ENCODE measurements at places on chromosomes 2 and 18. TPM values are rescaled to one million over a fixed set of nuclear protein-coding genes. Genes with fewer than 3 reads are reported as not detected.

DNA sequence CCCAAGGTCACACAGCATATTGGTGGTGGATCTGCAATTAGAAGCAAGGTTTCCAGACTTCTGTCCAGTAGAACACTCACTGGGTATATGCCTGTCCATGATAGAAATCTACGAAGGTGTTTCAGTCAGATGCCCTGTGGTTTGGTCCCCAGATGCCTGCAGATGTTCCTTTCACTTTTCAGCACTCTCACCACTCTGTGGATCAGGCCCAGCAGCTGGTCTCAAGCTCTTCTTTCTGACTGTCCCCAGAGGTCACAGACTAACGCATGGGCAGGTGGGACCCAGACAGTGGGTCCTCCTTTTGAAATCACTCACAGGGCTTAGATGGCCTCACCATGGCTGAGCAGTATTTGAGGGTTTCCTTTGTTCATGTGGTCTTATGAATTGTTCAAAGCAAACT is 376.5 kb downstream of the ALK start:
- no peaks in the 10 kb centered on the region for H3K36me3 ChIP-seq
- no peak overlapping the region for H3K4me3 ChIP-seq
- H3K27ac ChIP-seq = no peak overlapping the region
- no peak for DNase-seq
- no peaks in the 10 kb centered on the region for H3K4me1 ChIP-seq
- H3K27me3 ChIP-seq = peaks cover 9% of the 10 kb centered on the region

DNA sequence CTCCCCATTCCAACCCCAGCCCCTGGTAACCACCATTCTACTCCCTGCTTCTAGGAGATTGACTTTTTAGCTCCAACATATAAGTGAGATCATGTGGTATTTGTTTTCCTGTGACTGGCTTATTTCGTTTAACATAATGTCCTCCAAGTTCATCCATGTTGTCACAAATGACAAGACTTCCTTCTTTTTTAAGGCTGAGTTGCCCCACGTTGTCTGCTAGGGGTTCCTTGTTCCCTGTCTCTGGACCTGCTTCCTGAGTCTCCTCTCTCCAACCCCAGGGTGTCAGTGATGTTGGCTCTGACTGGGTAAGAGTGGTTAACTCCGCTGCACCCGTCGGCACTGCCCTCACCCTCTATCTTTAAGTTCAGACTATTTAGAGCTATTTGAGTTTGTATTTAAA is 175.2 kb downstream of the SH3RF3 start:
- peaks cover 5% of the 10 kb centered on the region for H3K4me1 ChIP-seq
- no peaks in the 10 kb centered on the region for H3K36me3 ChIP-seq
- no peak overlapping the region for H3K27ac ChIP-seq
- H3K27me3 ChIP-seq = peaks cover 20% of the 10 kb centered on the region
- no peak overlapping the region for H3K4me3 ChIP-seq
- DNase-seq = no peak

DNA sequence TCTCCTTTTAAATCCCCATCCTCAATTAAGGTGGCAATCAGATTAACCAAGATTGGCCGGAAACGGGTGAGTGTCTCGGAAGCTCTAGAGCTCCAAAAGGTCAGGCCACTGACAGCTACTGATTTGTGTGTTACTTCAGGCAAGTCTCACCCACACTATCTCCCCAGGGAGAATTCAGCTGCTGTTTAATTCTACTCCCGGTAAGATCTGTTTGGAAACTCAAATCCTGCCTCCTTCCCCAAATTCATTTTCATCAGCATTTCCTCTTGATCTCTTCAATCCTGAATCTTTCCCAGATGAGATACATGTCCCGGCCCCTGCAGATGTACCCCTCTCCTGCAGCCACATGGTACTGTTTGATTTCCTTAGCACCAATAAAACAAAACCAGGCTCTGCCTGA is 34.9 kb downstream of the EFR3B start:
- DNase-seq = no peak
- peaks cover 27% of the 10 kb centered on the region for H3K27me3 ChIP-seq
- no peaks in the 10 kb centered on the region for H3K36me3 ChIP-seq
- H3K4me3 ChIP-seq = no peak overlapping the region
- H3K4me1 ChIP-seq = no peaks in the 10 kb centered on the region

The TXNDC2 gene
- total RNA-seq = not detected

GRCh38 chr2:41879235-41879916 is 168.4 kb upstream of the PKDCC start:
- H3K4me3 ChIP-seq = no peak overlapping the region
- no peak overlapping the region for H3K27ac ChIP-seq
- no peaks in the 10 kb centered on the region for H3K36me3 ChIP-seq
- H3K27me3 ChIP-seq = peaks cover 21% of the 10 kb centered on the region
- H3K4me1 ChIP-seq = no peaks in the 10 kb centered on the region
- DNase-seq = no peak

The TCF23 gene
- not detected for total RNA-seq

The MC2R gene
- total RNA-seq = not detected

- no peak overlapping the region for H3K4me3 ChIP-seq
- H3K36me3 ChIP-seq = no peaks in the 10 kb centered on the region
- H3K27ac ChIP-seq = no peak overlapping the region
These were observed 130.6 kb upstream of the ZNF236 start for GRCh38 chr18:76691800-76692199.

GRCh38 chr2:74267068-74267467 is 68.7 kb downstream of the MTHFD2 start:
- H3K27ac ChIP-seq = peak overlapping the region; percentile 85
- peaks cover 31% of the 10 kb centered on the region for H3K4me1 ChIP-seq
- H3K4me3 ChIP-seq = no peak overlapping the region
- DNase-seq = peak; percentile 80
- no peaks in the 10 kb centered on the region for H3K27me3 ChIP-seq

GRCh38 chr2:31014516-31014915 is 123.7 kb downstream of the GALNT14 start:
- no peaks in the 10 kb centered on the region for H3K36me3 ChIP-seq
- H3K4me1 ChIP-seq = no peaks in the 10 kb centered on the region
- H3K4me3 ChIP-seq = no peak overlapping the region
- DNase-seq = no peak
- H3K27ac ChIP-seq = no peak overlapping the region

DNA sequence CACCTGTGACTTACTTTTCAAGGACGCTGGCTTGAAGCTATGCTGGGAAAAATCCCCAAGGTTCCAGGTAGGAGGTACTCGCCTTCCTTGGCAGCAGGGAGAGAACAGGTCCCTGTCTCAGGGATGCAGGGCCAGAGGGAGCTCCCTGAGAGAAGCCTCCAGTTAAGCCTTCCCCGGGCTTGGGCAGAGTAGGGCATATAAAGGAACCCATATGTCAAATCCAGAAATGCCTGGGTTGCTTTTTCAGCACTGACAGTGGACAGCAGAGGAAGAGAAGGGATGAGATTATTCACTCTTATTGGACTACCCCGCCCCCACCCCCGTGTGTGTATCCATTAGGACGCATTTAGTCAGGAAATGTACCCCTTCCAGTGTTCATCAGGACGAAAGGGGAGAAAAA is 89.3 kb upstream of the TEX51 start:
- no peak for DNase-seq
- no peak overlapping the region for H3K27ac ChIP-seq
- no peaks in the 10 kb centered on the region for H3K36me3 ChIP-seq
- H3K27me3 ChIP-seq = peaks cover 8% of the 10 kb centered on the region
- H3K4me1 ChIP-seq = no peaks in the 10 kb centered on the region
- H3K4me3 ChIP-seq = no peak overlapping the region

DNA sequence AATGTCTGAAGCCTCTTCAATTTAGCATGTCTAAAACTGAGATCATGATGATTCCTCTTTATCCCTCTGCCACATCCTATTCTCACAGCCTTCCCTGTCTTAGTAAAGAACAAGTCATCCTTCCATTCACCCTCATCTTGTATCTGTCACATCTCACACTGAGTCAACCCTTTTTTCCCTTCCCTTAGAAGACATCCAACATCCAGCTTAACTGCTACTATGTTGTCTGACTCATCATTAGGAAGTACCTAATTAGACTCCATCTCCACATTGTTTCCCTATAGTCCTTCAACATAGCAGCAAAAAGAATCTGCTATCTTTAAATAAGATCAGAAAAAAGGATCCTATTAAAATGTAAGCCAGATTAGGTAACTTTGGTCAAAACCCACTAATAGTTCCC is 85.2 kb upstream of the GRB14 start:
- H3K4me3 ChIP-seq = no peak overlapping the region
- no peaks in the 10 kb centered on the region for H3K4me1 ChIP-seq
- H3K27me3 ChIP-seq = no peaks in the 10 kb centered on the region
- H3K36me3 ChIP-seq = no peaks in the 10 kb centered on the region
- H3K27ac ChIP-seq = no peak overlapping the region

GRCh38 chr2:173681881-173682650 is 283.1 kb downstream of the SP3 start:
- H3K4me1 ChIP-seq = no peaks in the 10 kb centered on the region
- H3K27ac ChIP-seq = no peak overlapping the region
- DNase-seq = no peak
- no peaks in the 10 kb centered on the region for H3K36me3 ChIP-seq
- peaks cover 7% of the 10 kb centered on the region for H3K27me3 ChIP-seq
- H3K4me3 ChIP-seq = no peak overlapping the region

- peaks cover 12% of the 10 kb centered on the region for H3K4me1 ChIP-seq
- H3K27ac ChIP-seq = no peak overlapping the region
- DNase-seq = no peak
These were observed 38.4 kb upstream of the GMCL1 start for GRCh38 chr2:69791045-69791444.

- DNase-seq = no peak
- peaks cover 3% of the 10 kb centered on the region for H3K36me3 ChIP-seq
- H3K27me3 ChIP-seq = no peaks in the 10 kb centered on the region
- peaks cover 24% of the 10 kb centered on the region for H3K4me1 ChIP-seq
These were observed 11.8 kb downstream of the PLEKHM3 start for GRCh38 chr2:208013285-208014178.

DNA sequence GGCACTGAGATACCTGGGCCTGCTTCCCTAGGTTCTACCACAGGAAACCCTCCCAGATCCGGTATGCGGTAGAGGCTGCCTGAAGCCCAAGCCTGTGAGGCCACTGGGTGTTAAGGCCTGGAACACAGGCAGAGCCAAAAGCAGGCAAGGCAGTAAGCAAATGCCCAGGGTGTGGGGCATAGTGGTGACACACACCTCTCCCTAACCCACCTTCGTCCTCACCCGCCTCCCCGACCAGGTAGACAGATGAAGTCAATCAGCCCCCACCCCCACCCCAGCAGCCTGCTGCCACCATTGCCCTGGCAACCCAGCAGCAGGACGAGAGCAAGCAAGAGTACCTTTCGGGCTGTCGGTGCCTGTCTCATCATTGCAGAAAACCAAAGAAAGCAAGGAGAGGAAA is 6.1 kb downstream of the DCTN1 start:
- no peaks in the 10 kb centered on the region for H3K27me3 ChIP-seq
- H3K36me3 ChIP-seq = peaks cover 33% of the 10 kb centered on the region
- H3K4me3 ChIP-seq = no peak overlapping the region
- no peak overlapping the region for H3K27ac ChIP-seq

GRCh38 chr18:26519114-26519513 is 29.2 kb downstream of the KCTD1 start:
- no peak overlapping the region for H3K4me3 ChIP-seq
- H3K27me3 ChIP-seq = no peaks in the 10 kb centered on the region
- no peak for DNase-seq
- H3K36me3 ChIP-seq = no peaks in the 10 kb centered on the region

- H3K27me3 ChIP-seq = peaks cover 12% of the 10 kb centered on the region
- H3K4me1 ChIP-seq = no peaks in the 10 kb centered on the region
- no peak for DNase-seq
- H3K4me3 ChIP-seq = no peak overlapping the region
- H3K36me3 ChIP-seq = no peaks in the 10 kb centered on the region
These were observed 29.2 kb upstream of the PPP4R1 start for GRCh38 chr18:9643549-9643948.

The PIEZO2 gene
- not detected for total RNA-seq

DNA sequence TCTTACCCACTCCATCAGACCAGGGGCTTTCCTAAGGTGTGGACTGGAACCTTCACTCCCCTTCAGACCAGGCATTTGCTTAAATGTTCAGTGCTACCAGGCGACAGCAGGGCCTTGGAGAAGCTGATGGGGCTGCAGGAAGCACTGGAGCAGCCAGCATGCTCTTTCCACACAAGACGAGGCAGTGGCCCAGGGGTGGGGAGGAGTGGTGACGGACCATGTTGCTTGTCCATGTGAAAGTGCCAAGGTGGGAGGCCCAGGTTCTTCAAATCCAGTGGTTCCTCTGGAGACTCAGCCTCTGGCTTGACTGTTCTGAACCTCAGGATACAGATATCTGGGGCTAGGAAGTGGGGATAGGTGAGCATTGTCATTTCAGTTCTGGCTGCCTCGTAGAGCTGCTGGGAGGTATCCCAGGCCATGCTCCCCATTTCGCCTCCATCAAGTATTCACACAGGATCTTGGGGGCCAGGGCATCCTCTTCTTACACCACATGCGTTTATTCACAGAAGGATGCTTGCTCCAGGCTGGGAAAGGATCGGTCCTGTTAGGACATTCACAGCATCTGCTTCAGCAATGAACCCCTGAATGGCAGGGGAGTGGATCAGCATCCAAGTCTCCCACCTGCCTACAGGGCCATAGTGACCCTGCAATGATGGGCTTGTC is 62.2 kb downstream of the SFXN5 start:
- H3K4me3 ChIP-seq = no peak overlapping the region
- no peaks in the 10 kb centered on the region for H3K36me3 ChIP-seq
- no peaks in the 10 kb centered on the region for H3K4me1 ChIP-seq

DNA sequence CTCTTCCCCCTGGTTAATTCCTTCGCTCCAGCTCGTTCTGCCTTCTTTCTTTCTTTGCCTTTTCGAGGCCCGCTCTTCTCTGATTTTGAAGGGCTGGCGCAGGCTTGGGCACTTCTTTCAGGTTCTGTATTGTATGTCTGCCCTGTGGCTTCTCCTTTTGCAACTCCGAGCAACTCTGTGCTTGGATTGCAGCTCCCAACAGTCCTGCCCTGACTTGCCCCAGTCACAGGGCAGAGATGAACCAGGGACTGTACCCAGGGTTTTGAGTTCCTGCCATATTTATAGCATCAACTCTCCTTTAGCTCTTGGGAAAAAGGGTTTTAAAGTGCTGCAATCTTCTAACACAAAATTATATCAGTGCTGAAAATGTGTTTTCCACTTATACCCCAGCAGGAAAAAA is 31.1 kb upstream of the CD8A start:
- no peak overlapping the region for H3K27ac ChIP-seq
- peaks cover 10% of the 10 kb centered on the region for H3K4me1 ChIP-seq
- DNase-seq = no peak
- no peak overlapping the region for H3K4me3 ChIP-seq
- peaks cover 21% of the 10 kb centered on the region for H3K27me3 ChIP-seq

DNA sequence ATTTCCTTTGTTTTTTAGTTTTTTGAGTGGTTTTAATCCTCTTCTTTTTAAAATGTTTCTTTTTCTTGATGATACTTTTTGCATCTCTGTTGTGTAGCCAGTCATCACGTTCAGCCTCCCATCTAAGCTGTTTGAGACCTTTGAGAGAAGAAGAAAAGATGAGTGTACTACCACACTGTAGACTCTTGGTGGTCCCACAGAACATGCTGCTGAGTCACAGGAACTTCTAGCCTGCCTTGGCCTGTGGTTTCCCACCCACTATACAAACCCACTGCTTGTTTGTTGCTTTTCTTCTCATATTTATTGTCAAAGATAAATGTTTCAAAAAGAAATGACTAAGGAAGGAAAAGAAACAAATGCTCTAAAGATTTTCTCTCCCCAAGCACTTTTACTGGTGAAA is 5.5 kb downstream of the CEBPZOS start:
- H3K4me3 ChIP-seq = no peak overlapping the region
- H3K27ac ChIP-seq = peak overlapping the region; percentile 47
- peak; percentile 24 for DNase-seq
